ENCODE measurements at places on chromosomes 3 and 15.
A peak's percentile ranks its signal among the peaks of the same experiment; 100 is the strongest.

DNA sequence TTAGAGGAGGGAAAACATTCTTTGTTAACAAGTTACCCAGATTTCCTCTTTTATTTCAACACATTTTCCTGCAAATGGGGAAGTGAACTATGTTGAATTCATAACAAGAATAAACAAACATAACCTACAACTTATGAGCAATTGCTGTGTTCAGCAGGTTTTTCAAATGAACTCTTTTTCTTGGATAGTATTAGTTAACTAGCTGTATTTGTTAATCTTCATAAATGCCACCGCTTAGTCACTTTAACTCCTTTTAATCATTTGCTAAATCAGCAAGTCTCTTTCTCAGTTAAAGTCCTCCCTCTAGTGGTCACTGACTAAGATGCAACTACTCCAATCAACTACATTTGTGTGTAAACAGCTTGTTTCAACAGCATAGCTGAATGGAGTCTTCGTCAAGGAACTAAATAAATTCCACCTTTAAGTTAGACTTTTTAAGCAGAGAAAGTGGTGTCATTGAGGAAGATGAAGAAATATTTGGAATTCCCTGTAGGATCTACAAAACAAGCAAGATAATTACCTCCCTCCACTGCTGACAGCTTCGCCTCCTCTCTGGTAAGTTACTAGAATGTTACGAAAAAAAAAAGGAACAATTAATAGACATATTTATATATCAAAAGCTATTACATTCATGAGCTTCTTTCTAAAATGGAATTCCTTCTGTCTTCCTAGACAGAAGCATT lies 1122.0 kb downstream of the ROBO1 start:
- DNase-seq = no peak

DNA sequence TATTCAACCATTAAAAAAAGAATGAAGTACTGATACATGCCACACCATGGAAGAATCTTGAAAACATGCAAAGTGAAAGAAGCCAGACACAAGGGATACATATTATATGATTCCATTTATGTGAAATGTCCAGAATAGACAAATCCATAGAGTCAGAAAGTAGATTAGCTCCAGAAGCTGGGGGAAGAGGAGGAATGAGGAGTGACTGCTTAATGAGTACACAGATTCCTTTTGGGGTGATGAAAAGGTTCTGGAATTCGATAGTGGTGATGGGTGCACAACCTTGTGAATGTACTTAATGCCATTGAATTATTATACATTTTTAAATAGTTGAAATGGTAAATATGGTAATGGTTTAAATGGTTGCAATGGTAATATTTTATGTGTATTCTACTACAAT lies 90.6 kb upstream of the SPATA12 start:
- no peak for DNase-seq

GRCh38 chr3:55440104-55440708 lies 46.9 kb downstream of the WNT5A start:
- DNase-seq = no peak

DNA sequence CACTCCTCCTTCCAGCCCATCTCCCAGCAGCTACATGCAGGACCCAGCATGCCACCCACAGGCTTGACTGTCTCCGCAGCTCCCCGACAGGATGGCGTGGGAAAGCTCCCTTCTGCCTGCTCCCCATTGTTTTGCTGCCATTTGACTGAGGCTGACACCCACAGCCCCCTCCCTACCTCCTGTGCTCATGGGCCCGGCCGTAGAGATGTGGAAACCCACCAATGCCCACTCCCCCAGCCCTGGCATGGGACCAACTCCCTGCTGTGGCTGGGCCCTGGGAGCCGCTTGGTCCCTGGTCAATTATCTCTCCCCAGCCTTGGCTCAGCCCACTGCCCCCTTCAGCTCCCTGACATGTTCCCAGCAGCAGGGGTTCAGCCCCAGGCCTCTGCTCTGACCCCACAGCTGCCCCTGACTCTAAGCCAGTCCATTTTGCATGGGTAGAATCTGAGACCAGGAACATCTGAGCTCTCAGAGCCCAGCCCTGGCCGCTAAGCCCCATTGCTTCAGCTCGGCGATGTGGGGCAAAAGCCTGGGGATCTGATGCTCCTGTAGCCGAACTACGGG lies 8.2 kb downstream of the C3orf22 start:
- no peak for DNase-seq

DNA sequence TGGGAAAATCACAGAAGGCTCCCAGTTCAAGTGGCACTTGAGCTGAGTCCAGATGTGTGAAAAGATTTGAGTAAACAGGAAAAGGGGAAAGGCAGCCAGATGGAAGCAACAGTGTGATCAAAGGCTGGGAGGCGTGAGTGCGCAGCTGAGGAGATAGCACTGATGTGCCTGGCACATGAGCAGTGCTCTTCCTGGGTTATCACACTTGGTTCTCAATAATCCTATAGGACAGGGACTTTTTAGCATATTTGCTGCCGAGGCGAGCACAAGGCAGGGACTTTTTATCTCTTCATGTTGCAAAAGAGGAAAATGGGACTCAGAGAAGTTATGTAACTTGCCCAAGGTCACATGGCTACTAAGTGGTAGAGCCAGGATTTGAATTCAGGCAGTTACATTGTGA lies 39.6 kb downstream of the CORO2B start:
- peak; percentile 53 for DNase-seq

All from hippocampal formation (tissue), 2 donors.